ENCODE measurements at places on chromosomes 2 and 18.

- peak; percentile 14 for DNase-seq
These were observed 893.2 kb upstream of the CRIM1 start for GRCh38 chr2:35462226-35462998.

GRCh38 chr2:158211502-158211901, 109.8 kb downstream of the UPP2 start:
- DNase-seq, result peak; percentile 64

GRCh38 chr2:85935746-85936208, 47.0 kb upstream of the ST3GAL5 start:
- DNase-seq, result no peak

- peak; percentile 88 for DNase-seq
These were observed 132.9 kb downstream of the SOCS6 start for GRCh38 chr18:70421471-70422390.

DNA sequence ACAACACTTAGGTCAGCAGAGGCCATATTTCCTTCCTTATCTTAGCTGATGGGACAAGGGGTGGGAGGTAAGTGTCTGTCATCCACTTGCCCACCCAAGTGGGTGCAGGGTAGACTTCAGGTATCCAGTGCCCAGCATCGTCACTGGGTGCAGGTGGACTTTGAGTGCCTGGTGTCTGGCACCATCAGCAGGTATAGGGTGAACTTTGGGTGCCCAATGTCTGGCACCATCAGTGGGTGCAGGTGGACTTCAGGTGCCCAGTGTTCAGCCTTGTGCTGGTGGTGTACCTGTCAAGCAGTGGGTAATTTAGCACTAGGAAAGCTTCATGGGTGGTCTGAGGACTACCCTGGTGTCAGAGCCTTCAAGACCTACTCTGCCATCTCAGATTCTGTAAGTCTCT, 175.6 kb downstream of the SEPTIN10 start:
- no peak for DNase-seq

GRCh38 chr2:241636182-241637017, 558 bp downstream of the THAP4 start:
- DNase-seq, result no peak

DNA sequence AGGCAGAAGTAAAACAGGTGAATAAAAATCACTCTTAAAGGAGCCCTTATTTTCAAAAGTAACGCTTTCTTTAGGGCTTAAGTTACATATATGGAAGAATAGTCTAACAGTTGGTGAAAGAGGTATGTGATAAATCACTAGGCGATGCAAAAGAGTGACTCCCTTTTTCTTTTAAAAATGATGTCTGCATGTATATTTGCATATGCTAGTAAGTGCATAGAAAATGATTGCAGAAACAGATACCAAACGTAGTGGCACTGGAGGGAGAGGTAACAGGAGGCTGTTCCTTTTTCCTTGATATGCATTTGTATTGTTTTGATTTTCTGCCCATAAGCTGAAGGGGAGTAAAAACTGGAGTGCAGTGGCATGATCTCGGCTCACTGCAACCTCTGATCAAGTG, 158.3 kb downstream of the PRPF40A start:
- no peak for DNase-seq

DNA sequence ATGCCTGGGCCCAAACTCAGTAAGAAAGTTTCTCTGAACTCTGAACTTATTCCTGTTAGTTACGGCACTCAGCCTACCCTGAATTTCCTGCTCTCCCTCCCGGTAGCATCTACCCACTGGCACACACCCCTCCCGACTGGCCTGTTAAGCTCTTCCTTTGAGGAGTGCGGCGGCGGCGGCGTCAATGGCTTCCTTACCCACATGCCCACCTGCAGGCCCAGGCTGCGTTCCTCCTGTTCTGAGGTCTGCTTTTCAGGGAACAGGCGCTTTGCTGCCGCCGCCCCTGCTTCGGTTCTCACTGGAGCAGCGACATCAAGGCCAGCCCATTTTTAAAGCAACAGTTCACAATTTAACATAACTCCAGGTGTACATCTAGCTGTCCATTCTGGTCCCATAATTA, 432.4 kb downstream of the DCDC2C start:
- DNase-seq, result no peak

- DNase-seq, result no peak
These were observed 139.6 kb upstream of the ITGA6 start for GRCh38 chr2:172287605-172288315.

DNA sequence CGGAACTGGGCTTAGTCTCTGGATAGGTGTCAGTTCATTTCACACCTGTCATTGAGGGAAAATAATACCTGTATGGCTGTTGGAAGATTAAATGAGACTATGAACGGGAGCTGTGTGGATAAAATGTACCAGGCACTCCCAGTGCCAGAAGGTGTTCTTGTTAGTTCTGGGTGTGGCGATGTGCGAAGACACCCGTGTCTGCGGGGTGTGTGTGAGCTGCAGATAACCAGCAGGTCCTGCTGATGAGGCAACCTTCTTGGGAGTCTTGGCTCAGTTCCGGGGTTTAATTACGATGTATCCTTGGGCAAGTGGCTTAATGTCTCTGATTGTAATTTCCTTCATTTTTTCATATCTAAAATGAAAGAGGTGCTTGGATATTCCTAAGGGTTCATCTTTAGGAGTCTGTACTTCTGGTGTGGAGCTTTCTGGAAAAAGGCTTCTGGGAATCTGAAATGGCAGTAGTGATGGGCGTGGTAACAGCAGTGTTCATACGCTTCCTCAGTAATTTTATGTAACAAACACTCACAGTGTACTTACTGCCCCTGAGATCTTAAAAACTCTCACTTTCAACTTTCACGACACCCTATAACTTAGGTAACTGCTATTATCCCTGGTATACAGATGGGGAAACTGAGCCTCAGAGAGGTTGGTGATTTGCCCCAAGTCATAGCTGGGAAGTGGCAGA, 35.0 kb downstream of the NEDD4L start:
- no peak for DNase-seq

GRCh38 chr2:175207741-175208438, 26.4 kb upstream of the ATP5MC3 start:
- no peak for DNase-seq

- no peak for DNase-seq
These were observed 183.3 kb upstream of the TRIB2 start for GRCh38 chr2:12533337-12534005.

GRCh38 chr2:170972296-170973224, 43.5 kb downstream of the GORASP2 start:
- no peak for DNase-seq

DNA sequence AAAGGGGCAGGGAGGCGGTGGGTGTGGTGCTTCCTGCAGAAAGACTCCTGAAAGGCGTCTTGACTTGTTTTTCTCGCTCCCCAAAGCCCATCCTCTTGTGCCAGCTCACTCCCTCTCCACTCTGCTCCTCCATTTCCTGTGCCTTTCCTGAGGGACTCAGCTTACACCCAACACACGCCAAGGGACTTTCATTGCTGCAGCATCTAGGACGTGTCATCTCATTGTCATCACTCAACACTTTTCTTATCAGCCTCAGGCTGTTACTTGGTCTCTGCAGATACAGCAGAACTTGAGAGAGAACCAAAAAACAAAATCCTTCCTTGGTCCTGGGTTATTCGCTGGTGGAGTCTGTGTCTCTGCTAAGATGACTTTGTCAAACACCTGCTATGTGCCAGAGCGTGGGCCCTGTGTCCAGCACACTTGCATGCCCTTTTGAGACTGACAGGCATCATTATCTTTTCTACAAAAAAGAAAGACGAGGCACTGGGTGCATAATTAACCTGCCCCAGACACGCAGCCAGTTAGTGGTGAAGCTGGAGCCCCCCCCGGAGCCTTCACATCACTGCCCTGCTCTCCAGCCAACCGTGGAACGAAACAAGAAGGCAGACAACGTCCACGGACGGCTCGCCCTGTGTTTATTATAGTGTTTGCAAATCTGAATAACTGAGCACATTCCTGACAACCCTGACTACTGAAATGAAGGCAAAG, 261.7 kb upstream of the HDAC4 start:
- DNase-seq, result no peak

DNA sequence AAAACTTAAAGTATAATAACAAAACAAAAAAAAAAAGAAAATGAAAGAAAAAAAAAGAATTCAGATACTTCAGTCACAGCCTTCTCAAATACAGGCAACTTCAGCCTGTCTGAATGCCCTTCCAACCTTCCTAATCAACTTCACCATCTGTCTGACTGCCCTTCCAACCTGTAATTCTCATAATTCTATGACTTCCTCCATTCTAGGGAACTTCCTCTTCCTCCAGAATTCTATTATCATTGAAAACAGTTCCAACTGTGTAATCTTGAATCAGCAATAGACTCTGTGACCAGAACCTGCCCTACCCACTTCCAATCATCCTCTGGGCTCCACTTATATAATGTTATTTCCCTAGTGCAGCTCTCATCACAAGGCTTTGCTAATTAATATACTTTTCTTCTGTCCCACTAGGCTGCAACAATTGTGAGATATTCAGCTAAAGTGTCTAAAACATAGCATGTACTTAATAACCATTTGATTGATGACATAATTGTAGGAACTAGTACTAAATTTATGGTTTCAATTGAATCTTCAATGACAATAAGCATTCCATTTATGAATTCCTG, 127.3 kb downstream of the UPP2 start:
- DNase-seq, result no peak

GRCh38 chr2:206031162-206031784, 54.7 kb downstream of the INO80D start:
- DNase-seq, result no peak

All from kidney epithelial cell (primary cell).